ENCODE measurements at places on chromosomes 12 and 14. TPM values are rescaled to one million over a fixed set of nuclear protein-coding genes. Genes with fewer than 3 reads are reported as not detected.

Gene CLEC1B
- total RNA-seq = not detected

Gene RIPK3
- total RNA-seq = 2.3 TPM

Gene C3AR1
- 2.0 TPM for total RNA-seq

Gene SUPT16H
- 13.5 TPM for total RNA-seq

Gene EPYC
- total RNA-seq = not detected

DNA sequence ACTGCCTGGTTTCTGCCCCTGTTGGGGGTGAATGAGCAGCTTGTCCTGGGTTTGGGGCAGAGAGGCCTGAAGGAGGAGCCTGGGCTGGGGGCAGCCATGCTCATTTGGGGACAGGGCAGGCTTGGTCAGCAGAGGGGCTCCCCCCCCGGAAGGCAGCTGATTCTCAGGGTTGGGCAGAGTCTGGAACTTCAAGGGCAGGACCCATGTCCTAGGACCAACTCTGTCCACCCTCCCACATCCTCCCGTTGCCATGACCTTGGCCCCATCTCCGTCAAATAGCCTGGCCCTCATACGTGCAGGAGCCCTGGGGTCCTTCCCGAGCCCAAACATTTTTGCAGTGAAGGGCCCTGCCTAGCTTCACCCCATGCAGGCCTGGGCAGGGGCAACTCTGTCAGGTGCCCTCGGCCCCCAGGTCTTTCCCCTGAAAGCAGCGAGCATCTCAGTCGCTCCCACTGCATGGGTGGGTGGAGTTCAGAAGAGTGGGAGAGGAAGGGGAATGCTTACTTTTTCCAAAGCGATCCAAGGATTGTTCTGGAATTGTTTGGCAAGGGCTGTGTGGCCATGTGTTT, 32.6 kb downstream of the TNFAIP2 start:
- no peak for DNase-seq

- no peak for DNase-seq
These were observed 28.2 kb downstream of the RPS6KA5 start for GRCh38 chr14:91032248-91032647.

GRCh38 chr12:97051341-97051740, 144.3 kb downstream of the NEDD1 start:
- no peak for DNase-seq

DNA sequence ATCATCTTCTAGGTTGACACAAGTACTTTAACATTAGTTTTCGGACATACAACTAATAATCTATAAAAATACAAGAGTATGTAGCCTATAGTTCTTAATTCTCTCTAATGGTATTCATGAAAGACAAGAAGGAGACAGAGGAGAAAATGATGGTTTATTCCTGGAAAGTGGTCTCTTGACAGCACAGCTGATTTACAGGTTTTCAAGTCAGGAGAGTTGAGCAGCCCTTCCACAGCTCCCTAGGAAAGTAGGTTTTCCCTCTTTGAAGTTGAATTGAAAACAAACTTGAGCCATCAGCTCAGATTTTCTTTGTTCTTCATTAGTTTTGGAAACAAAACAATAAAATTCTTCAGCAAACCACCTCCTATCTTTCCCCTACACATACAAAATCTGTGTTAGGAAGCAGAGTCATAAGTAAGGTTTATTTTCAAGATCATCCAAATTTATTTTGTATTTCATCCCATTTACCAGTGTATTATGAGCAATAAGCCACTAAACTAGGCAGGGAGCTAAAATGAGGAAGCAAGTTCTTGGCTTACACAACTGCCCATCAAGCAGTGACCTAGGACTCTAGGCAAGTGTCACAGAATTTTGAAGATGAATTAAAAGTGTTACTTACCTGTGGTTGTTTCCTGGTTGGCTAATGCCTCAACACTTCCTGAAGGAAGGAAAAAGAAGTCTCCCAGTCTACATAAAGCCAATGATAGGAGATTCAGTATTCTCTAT, 357.0 kb downstream of the BCAT1 start:
- no peak for DNase-seq

GRCh38 chr12:449203-449602, 10.5 kb upstream of the B4GALNT3 start:
- no peak for DNase-seq

DNA sequence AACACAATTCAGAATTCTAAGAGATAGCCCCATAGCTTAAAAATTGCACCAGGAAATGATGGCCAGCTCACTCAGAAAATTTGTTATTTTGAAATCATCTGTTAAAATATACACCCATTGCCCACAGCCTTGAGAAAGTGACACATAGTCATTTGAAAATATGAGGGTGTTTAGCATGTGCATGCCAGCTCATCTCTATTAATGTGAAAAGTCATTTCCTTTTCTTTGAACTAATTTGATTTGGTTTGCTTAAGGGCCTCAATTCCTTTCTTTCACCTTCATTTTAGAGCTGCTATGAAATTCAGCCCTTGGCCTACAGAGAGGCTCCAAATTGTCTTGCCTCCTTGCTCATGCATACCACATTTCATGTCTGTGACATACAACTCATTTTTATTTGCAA, 241.4 kb downstream of the PHLDA1 start:
- no peak for DNase-seq

DNA sequence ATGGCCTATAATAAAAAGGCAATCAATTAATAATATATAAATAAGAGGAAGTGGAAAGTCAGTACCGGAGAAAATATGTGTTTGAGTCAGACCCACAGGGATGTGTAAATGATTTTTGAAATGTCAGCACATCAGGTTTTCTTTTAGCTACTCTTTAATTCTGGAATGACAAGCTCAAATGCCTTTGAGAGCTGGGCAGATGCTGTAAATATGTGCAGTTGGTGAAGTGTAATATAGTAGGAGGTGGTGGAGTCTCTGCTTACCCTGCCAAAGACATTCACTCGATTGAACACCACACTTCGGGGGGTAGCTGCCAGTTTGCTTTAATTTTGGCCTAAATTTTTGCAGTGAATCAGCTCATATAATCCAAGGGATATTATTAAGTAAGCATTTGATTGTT, 93.0 kb downstream of the PLEKHA5 start:
- DNase-seq = no peak
